ENCODE measurements at places on chromosomes 3 and 15.

GRCh38 chr3:170739410-170739809, 130.6 kb downstream of the RPL22L1 start:
- no peak overlapping the region for H3K4me3 ChIP-seq
- no peak overlapping the region for H3K27ac ChIP-seq
- no peaks in the 10 kb centered on the region for H3K36me3 ChIP-seq
- peaks cover 11% of the 10 kb centered on the region for H3K27me3 ChIP-seq
- no peak for DNase-seq
- H3K4me1 ChIP-seq: no peaks in the 10 kb centered on the region

DNA sequence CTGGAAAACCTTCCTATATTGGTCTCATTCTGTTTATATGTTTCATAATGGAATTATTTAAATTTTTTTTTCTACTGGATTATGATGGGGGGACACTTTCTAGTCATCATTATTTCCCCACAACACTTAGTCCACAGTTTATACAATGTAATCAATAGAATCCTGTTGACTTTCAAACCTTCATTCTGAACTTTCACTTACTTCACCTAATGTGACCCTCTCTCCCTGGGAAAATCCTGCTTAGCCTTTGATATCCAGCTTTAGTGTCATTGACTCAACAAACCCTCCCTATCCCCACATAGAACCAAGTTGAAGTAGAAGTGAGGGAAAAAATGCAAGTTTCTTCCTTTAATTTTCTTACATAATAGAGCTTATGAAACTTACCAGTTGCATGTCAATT, 666.0 kb downstream of the MECOM start:
- no peak overlapping the region for H3K4me3 ChIP-seq
- no peak overlapping the region for H3K27ac ChIP-seq
- H3K4me1 ChIP-seq: no peaks in the 10 kb centered on the region
- DNase-seq: no peak
- H3K36me3 ChIP-seq: no peaks in the 10 kb centered on the region

DNA sequence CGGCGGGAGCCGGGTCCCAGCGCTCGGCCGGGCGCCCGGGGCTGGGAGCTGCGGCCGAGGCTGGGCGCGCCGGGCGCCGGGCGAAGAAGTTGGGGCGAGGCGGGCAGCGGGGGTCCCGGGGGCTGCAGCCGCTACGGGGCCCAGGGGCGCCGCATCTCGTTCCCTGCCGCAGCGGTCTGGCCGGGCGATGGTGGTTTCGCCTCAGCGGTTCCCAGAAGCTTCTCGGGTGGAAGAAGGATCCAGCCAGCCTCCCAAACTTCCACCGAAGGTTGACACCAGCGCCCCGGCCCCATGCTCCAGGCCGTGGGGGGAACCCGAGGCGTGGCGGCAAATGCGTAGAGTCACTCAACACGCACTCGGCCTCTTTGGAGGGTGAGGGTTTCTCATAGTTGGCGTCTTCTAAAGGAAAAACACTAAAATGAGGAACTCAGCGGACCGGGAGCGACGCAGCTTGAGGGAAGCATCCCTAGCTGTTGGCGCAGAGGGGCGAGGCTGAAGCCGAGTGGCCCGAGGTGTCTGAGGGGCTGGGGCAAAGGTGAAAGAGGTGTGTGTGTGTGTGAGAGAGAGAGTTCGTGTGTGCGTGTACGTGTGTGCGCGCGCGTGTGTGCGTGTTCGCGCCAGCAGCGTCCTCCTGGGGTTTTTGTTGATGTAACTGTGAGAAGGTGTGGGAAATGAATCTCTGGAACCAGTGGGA, 940 bp downstream of the BOC start:
- peaks cover 73% of the 10 kb centered on the region for H3K27me3 ChIP-seq
- peak; percentile 9 for DNase-seq
- peak overlapping the region; percentile 79 for H3K4me3 ChIP-seq
- peak overlapping the region; percentile 9 for H3K27ac ChIP-seq
- H3K4me1 ChIP-seq: peaks cover 9% of the 10 kb centered on the region

- H3K36me3 ChIP-seq: no peaks in the 10 kb centered on the region
- no peak overlapping the region for H3K27ac ChIP-seq
- H3K27me3 ChIP-seq: no peaks in the 10 kb centered on the region
- DNase-seq: no peak
Measured at GRCh38 chr3:175005881-175006280, 146.7 kb downstream of the NAALADL2 start.

- no peak overlapping the region for H3K27ac ChIP-seq
- H3K36me3 ChIP-seq: no peaks in the 10 kb centered on the region
- no peaks in the 10 kb centered on the region for H3K27me3 ChIP-seq
- no peak for DNase-seq
Measured at GRCh38 chr3:157922614-157923013, 183.6 kb downstream of the SHOX2 start.

DNA sequence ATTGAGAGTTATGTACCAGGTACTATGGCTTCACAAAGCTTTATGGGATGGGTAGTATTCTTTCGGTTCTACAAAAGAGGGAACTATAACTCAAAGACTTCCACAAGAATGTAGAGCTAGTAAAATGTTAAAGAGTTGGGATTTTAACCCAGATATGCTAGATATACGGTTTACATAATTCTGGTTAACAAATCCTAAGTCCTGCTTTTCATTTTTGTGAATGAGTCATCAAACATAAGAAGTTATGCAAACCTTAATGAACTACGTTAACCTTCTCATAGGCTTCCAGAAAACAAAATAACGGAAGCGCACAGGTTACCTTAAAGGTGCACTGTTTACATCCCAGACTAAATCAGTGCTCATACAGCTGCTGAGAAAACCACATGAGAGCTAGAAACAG, 1049.3 kb downstream of the MCTP2 start:
- peaks cover 2% of the 10 kb centered on the region for H3K36me3 ChIP-seq
- peaks cover 35% of the 10 kb centered on the region for H3K4me1 ChIP-seq
- DNase-seq: no peak

DNA sequence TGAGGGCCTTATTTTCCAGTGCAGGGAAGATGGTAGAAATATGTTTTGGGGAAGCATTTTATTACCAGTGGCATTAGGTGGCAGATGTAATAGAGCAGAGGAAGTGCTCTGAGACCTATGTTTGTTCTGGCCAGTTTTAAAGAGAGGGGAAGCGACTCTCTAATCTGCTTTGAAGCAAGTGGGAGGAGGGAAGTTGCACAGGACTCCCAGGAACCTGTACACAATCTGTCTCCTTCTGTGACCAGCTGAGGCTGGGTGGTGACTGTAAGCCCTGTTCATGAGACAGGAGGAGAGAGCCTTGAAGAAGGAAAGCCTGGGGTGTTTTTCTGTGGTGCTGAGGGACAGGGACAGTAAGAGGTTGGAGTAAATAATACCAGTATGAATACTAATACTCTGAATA, 60.5 kb downstream of the LPP start:
- no peaks in the 10 kb centered on the region for H3K27me3 ChIP-seq
- no peak for DNase-seq

DNA sequence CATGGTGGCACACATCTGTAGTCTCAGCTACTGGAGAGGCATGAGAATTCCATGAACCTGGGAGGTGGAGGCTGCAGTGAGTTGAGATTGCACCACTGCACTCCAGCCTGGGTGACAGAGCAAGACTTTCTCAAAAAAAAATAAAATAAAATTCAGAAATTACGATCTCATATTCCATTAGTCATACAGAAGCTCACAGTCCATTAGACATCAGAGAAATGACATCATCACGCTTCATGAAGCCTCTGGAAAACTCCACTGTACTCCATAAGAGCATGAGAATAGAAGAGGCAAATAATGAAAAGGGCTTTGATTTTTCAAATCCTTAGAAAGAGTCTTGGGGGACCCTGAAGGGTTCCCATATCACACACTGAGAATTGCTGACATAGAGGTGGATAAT, 145.0 kb upstream of the MITF start:
- H3K4me3 ChIP-seq: no peak overlapping the region
- no peak for DNase-seq
- H3K27me3 ChIP-seq: no peaks in the 10 kb centered on the region
- no peaks in the 10 kb centered on the region for H3K4me1 ChIP-seq

GRCh38 chr3:182508919-182509711, 284.2 kb upstream of the ATP11B start:
- no peaks in the 10 kb centered on the region for H3K36me3 ChIP-seq
- no peaks in the 10 kb centered on the region for H3K4me1 ChIP-seq
- H3K27ac ChIP-seq: no peak overlapping the region
- no peak overlapping the region for H3K4me3 ChIP-seq

DNA sequence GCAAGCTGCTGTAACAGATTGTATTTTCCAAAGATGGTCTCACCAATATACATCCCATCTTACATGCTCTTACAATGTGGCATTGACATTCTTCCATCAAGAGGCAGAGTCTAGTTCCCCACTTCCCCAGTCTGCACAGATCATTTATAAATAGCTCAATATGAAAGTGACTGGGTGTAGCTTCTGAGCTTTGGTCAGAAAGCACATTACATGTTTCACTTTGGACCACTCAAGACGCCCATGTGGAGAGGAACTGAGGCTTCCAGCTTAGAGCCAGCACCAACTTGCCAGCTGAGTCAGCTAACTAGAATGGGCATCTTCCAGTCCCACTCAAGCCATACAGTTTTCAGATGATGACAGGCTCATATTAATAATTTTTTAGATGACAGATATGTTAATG, 45.5 kb downstream of the GREM1 start:
- H3K27ac ChIP-seq: no peak overlapping the region
- peaks cover 8% of the 10 kb centered on the region for H3K27me3 ChIP-seq
- no peaks in the 10 kb centered on the region for H3K4me1 ChIP-seq
- DNase-seq: no peak
- H3K4me3 ChIP-seq: no peak overlapping the region

GRCh38 chr3:8445861-8446260, 55.8 kb upstream of the LMCD1 start:
- H3K36me3 ChIP-seq: no peaks in the 10 kb centered on the region
- no peak overlapping the region for H3K4me3 ChIP-seq

DNA sequence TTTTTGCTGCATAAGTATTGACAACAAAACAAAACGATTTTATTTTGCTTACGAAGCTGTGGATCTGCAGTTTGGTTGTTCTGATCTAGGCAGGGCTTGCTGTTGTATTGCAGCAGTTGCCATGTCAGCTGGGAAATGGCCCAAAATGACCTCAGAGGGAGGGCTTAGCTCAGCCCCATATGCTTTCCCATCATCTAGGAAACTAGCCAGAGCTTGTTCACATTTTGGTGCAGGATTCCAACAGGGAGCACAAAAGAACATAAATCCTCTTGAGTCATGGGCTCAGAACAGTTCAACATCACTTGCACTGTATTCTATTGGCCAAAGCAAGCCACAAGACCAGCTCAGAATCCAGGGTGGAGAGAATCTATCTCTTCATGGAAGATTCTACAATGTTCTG, 42.2 kb upstream of the ROBO2 start:
- no peaks in the 10 kb centered on the region for H3K36me3 ChIP-seq
- H3K27me3 ChIP-seq: no peaks in the 10 kb centered on the region
- no peak overlapping the region for H3K27ac ChIP-seq
- H3K4me1 ChIP-seq: no peaks in the 10 kb centered on the region
- no peak for DNase-seq
- no peak overlapping the region for H3K4me3 ChIP-seq

- H3K27ac ChIP-seq: peak overlapping the region; percentile 72
- H3K27me3 ChIP-seq: no peaks in the 10 kb centered on the region
Measured at GRCh38 chr3:172577987-172578570, 54.8 kb upstream of the TNFSF10 start.

DNA sequence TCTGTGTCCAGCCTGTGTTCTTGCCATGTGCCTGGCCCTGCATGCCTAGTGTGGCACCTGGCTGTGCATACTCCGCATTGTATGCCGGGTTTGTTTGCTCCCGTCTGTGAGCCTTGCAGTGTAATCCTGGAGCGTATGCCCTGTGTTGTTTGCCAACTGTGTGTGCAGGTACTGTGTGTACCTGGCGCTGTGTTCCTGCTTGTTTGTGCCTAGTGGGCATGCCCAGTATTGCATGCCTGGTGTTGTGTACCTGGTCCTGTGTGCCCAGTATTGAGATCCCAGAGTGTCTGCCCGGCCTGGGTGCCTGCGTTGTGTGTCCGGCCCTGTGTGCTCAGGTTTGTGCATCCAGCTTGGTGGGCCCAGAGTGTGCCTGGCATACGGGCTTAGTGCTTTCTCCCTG, 54.5 kb upstream of the CHRNA7 start:
- no peak for DNase-seq
- H3K36me3 ChIP-seq: no peaks in the 10 kb centered on the region
- H3K27me3 ChIP-seq: peaks cover 4% of the 10 kb centered on the region
- H3K27ac ChIP-seq: no peak overlapping the region
- peaks cover 4% of the 10 kb centered on the region for H3K4me1 ChIP-seq

- H3K36me3 ChIP-seq: peaks cover 48% of the 10 kb centered on the region
- peaks cover 12% of the 10 kb centered on the region for H3K4me1 ChIP-seq
- no peak overlapping the region for H3K27ac ChIP-seq
- no peak for DNase-seq
- no peak overlapping the region for H3K4me3 ChIP-seq
Measured at GRCh38 chr3:47010910-47011309, 31.4 kb downstream of the NBEAL2 start.

- H3K36me3 ChIP-seq: no peaks in the 10 kb centered on the region
- no peak for DNase-seq
- H3K4me1 ChIP-seq: no peaks in the 10 kb centered on the region
- H3K4me3 ChIP-seq: no peak overlapping the region
Measured at GRCh38 chr3:26636096-26636727, 13.6 kb downstream of the LRRC3B start.

DNA sequence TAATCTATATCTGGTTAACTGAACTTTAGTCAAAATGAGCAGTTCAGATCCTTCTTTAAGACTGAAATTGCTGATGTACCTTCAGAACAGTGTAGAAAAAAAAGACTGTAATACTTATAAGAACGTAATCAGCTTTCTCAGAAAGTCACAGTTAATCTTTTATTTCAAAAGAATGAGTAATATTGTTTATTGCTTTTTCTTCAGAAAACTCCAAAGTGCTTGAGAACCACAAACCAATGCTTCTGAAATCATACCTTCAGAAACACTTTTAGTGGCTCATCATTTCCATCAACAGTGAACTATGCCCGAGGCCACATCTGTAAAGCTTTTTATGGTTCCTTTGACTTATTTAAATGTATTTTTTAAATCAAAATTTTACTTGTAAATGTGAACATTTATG, 33.3 kb upstream of the CLASP2 start:
- H3K27ac ChIP-seq: no peak overlapping the region
- H3K4me3 ChIP-seq: no peak overlapping the region
- H3K36me3 ChIP-seq: peaks cover 6% of the 10 kb centered on the region
- no peaks in the 10 kb centered on the region for H3K27me3 ChIP-seq
- H3K4me1 ChIP-seq: peaks cover 8% of the 10 kb centered on the region
- no peak for DNase-seq

- H3K27ac ChIP-seq: no peak overlapping the region
- no peak for DNase-seq
- H3K36me3 ChIP-seq: no peaks in the 10 kb centered on the region
- no peaks in the 10 kb centered on the region for H3K27me3 ChIP-seq
Measured at GRCh38 chr3:110101361-110101760, 764.0 kb upstream of the DPPA4 start.

All from T-helper 2 cell treated with Interferon-gamma antibody and Interleukin-4, amounts not matched to agents 5 μg/mL and 100 μg/mL, for 36 hours (primary cell).